Activated CD4-positive, CD25-positive, alpha-beta regulatory T cell treated with anti-CD3 and anti-CD28 coated beads, Interleukin-2, amount 50 U/mL, for 16 hours (primary cell): ENCODE measurements at places on chromosomes 1 and 21.

GRCh38 chr1:175152006-175152652, 40.4 kb downstream of the KIAA0040 start:
- DNase-seq = peak; percentile 26

DNA sequence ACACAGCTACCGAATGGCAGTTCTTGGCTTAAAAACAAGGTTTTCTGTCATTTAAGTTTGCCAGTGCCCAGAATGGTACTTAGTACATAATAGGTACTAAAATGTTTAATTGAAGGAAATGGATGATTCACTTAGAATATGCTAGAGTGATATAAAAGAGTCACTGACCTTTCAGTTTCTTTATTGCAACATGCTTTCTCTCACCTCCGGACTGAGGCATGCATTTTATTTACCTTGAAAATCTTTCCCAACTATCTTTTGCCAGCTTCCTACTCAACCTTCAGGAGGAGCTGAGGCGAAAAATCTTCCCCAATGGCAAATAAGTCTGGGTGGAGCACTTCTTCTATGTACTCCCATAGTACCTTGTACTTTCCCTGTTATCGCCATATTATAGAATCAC, 244.9 kb downstream of the ZNF648 start:
- DNase-seq = no peak

- no peak for DNase-seq
Observed at GRCh38 chr1:180929389-180929788, 16.7 kb downstream of the KIAA1614 start.

DNA sequence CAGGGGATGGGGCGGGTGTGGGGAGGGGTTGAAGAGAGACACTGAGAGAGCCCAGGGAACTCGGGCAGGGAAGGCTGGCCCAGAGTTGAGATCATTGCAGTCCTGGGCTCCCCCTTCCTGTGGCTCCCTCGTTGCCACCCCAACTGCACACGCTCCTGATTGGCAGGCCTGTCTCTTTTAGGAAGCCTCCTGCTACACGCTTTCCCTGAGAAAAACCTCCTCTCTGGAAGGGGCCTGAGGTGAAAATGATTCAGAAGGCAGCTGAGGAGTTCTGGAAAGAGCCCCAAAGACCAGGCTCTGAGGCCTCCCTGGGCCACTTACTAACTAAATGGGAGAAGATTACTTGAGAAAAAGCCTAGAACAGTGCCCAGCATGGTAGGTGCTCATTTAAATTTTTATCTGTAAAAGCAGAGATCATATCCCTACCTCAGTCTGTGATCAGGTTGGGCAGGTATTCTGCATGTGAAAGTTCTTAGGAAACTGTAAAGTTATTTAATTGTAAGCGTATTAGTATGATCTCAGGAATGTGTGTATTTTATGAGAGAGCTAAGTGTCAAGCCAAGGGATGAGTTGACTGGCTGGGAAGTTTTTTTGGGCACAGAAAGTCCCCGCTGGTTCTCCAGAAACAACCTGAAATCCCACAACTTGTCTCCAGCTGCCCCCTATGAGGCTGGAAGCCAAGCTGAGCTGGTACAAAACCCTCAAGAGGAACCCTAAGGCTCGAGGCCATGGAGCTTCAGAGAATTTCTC, 65.2 kb upstream of the EPS8L3 start:
- no peak for DNase-seq

- no peak for DNase-seq
Observed at GRCh38 chr1:61642475-61643232, 82.3 kb downstream of the TM2D1 start.

- no peak for DNase-seq
Observed at GRCh38 chr1:159849626-159850366, 12.7 kb downstream of the VSIG8 start.

DNA sequence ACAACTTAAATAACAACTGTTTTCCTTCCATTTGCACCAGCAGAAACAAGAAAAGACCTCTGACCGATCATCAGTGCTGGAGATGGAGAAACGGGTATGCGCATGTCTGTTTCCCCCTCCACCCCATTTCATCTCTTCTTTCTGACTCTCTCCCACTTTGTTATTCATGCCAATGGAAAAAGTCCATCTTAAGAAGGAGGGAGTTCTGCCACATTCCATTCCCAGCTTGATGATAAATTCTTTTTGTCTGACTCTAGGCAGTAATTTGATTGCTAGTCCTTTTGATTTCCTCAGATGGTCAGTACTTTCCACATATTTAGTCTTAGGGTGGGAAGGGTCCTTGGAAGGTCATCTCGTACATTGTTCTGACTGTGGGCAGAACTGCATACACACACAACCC, 142.5 kb downstream of the SYT2 start:
- no peak for DNase-seq

DNA sequence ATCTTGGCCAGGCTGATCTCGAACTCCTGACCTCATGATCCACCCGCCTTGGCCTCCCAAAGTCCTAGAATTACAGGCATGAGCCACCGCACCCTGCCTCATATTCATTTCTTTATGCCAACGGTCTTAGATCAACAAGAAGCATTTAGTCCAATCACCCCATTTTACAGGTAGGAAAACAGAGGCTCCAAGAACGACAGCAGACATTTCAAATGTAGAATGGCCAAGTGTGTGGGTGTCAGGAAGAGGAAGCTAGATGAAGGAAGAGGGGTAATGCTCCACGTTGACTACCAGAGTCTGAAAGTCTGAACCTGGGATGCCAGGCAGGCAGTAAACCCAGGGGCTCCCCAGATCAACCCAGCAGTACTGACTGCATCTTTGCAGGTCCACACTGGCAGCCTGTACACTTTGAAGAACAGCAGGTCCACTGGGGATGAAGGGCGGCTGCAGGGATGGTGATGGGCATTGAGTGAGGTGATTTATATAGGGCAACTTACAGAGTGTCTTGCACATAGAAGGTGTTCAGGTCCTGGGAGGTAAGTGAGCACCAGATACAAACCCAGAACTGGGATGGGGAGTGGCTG, 120.2 kb downstream of the EPHB2 start:
- no peak for DNase-seq

- no peak for DNase-seq
Observed at GRCh38 chr1:66269222-66269621, 264.7 kb upstream of the SGIP1 start.

DNA sequence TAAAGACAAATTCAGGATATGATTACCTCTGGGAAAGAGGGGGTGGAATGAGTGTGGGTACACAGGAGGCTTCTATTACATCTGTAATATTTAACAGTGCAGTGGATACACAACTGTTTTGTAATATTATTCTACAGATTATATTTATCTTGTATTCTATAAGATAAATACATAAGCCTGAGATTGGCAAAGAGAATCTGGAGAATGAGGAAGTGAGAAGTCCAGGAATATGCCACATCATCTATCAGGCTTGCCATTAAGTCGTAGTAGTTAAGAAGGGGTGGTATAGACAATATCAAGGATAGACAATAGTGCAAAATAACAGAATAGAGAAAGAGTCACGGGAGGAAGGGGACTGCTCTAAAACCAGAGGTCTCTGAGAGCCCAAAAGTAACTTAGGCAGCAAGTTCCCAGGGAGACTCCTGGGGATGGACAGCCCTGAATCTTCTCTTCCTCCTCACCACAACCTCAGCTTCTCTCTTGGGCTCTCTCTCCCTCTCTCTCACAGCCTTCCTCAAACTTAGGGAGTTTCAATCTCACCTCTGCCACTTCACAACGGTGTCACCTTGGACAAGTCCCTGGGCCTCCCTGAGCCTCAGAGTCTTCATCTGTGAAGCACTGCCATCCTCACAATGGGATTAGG, 14.0 kb upstream of the PTAFR start:
- no peak for DNase-seq

DNA sequence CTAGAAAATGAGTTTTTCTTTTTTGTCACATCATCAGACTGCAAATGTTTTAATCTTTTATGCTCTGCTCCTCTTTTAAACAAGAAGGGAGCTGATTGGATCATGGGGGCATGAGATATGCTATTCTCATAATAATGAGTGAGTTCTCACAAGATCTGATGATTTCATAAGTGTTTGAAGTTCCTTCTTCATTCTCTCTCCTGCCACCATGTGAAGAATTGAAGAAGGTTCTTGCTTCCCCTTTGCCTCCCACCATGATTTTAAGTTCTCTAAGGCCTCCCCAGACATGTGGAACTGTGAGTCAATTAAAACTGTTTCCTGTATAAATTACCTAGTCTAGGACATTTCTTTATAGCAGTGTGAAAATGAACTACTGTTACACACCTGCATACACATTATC, 218.2 kb downstream of the NRIP1 start:
- no peak for DNase-seq

DNA sequence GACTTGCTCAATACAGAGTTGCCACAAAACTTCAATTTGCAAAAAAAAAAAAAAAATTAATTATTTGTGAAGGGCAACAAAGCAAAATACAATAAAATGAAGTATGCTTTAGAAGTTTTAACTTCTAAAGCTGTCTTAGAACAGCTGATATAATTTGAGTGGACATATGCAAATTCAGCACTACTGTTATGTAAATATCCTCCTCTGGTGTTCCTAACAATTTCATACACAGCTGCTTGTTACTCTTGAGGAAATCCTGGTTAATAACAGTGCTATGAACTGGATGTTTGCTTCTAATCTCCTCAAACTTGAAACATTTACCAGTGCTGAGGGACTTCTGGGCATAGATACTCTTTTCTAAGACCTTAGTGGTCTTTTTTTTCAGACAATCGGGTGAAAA, 69.6 kb upstream of the COL24A1 start:
- no peak for DNase-seq
